ENCODE measurements at places on chromosomes 1 and 21.

GRCh38 chr1:182806015-182806678, 16.6 kb downstream of the NPL start:
- no peak for DNase-seq

DNA sequence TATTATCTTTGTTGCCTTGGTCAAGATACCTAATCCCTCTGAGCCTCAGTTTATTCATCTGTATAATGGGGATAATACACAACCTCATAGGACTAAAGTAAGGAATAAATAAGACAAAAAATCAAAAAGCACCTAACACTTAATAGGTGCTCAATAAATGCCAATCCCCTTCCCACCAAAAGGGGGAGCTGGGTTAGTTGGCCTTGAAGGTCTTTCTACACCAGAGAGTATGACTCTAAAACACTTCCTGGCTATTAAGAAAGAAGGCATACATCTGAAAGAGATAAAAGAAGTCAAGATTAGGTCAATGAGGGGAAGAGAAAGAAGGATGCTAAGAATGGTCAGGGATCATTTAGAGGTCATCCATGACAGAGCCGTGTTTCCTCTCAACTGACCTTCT, 11.1 kb downstream of the VSIG8 start:
- DNase-seq: no peak

DNA sequence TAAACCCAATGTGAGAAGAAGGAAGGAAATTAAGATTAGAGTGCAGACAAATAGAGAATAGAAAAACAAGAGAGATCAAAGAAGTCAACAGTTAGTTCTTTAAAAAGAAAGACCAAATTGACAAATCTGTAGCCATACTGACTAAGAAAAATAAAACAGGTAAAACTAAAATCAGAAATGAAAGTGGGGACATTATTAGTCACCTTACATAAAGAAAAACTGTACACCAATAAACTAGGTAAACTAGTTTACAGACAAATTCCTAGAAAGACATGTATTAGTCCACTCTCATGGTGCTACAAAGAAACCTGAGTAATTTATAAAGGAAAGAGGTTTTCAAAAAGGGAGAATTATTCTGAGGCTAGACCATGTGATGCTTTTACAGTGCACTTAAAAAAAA, 22.3 kb downstream of the BLZF1 start:
- no peak for DNase-seq

- DNase-seq: no peak
These were observed 106.3 kb downstream of the RNF220 start for GRCh38 chr1:44511363-44511762.

DNA sequence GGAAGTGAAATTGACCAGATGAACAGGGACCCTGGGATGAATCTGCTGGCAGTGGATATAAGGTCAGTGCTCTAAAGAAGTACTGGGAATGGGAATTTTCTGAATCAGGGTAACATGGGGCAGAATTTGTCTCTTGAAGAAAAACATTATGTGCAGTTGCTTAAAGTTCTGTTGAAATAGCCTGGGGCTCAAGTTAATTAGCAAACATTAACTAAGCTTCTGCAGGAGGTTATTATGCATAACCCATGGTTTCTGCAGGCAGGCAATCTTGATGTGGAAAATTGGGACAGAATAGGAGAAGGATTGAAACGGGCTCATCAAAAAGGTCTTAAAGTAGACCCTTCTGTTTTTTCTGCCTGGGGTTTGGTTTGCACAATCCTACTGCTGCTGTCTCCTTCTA, 14.0 kb downstream of the GSTM5 start:
- no peak for DNase-seq

Measured in cerebellum (tissue), 4 donors.